ENCODE measurements at places on chromosomes 16 and 17.

GRCh38 chr17:17839791-17840707 is 3.3 kb upstream of the SREBF1 start:
- DNase-seq, result peak; percentile 92

DNA sequence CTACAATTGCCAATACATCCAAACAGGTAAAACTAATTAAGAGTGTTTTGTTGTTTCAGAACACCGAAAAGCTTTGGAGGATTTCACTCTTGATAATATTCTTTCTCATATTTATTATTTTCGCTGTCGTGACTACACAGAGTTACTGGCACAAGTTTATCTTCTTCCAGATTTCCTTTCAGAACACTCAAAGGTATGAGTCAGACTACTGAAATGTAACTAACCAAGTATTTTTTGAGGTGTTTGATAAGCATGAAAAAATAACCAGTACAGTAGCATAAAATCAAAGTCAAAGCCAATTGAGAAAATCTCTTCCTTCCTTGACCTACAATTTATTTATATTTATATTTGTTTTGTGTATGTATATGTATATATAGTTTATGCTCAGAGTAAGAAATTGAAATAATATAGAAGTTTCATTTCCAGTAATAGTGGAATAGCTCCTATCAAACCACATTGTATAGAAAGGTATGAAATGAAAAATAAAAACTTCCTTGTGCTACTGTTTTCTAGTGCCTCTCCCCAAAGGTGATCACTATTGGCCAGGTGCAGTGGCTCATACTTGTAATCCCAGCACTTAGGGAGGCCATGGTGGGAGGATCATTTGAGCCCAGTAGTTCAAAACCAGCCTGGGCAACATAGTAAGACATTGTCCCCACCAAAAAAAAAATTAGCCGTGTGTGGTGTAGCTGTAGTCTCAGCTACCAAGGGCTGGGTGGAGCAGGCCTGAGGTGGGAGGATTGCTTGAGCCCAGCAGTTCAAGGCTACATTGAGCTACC is 10.9 kb downstream of the RAD51C start:
- no peak for DNase-seq

DNA sequence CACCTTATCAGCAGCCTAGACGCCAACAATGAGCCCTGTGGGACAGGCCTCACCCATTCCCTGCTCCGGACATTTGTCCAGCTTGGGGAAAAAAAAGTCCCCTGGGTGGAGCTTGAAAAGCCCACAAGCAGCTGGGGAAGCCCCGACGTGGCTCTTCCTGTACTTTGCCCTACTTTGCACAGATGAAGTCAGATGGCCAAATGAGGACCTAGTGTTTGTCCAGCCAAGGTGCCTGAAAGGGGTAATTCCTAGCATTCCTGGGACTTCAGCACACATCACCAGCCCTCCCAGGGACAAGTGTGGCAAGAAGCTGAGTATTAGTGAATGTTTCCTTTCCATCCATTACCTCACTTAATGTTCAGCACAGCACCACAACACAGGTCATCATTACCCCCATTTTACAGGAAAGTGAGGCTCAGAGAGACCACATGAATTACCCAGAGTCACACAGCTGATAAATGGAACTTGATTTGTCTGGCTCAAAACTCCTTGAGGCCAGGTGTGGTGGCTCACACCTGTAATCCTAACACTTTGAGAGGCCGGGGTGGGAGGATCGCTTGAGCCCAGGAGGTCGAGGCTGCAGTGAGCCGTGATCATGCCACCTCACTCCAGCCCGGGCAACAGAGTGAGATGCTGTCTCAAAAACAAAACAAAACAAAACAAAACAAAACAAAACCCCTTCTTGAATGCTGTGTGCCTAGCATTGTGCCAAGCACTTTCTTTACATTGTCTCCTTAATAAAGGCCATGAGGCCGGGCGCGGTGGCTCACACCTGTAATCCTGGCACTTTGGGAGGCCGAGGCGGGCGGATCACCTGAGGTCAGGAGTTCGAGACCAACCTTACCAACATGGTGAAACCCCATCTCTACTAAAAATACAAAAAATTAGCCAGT is 19.9 kb upstream of the PLLP start:
- peak; percentile 65 for DNase-seq

- no peak for DNase-seq
Measured at GRCh38 chr17:49514071-49514721, 19.1 kb downstream of the NGFR start.

- peak; percentile 35 for DNase-seq
Measured at GRCh38 chr16:89256651-89257254, 39.2 kb downstream of the ZNF778 start.

DNA sequence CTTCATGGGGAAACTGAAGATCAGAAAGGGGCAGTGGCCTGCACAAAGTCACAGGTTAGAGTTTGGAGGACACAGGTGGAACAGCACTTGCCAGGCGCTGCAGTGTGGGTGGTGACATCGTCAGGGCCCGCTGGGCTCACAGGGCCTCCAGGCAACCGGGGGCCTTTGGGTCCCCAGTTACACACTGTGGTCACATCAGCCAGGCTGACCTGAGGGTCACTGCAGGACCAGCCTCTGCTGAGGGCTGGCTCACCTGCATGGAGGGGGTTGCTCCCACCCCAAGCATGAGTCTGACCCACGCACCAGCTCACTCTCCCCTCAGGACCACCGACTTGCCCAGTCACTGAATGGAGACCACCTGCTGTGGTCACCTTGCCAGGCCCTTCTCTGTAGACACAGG is 17.0 kb downstream of the FOXN1 start:
- DNase-seq, result no peak

- DNase-seq, result peak; percentile 13
Measured at GRCh38 chr17:22671110-22671509, 978.8 kb downstream of the KCNJ18 start.

DNA sequence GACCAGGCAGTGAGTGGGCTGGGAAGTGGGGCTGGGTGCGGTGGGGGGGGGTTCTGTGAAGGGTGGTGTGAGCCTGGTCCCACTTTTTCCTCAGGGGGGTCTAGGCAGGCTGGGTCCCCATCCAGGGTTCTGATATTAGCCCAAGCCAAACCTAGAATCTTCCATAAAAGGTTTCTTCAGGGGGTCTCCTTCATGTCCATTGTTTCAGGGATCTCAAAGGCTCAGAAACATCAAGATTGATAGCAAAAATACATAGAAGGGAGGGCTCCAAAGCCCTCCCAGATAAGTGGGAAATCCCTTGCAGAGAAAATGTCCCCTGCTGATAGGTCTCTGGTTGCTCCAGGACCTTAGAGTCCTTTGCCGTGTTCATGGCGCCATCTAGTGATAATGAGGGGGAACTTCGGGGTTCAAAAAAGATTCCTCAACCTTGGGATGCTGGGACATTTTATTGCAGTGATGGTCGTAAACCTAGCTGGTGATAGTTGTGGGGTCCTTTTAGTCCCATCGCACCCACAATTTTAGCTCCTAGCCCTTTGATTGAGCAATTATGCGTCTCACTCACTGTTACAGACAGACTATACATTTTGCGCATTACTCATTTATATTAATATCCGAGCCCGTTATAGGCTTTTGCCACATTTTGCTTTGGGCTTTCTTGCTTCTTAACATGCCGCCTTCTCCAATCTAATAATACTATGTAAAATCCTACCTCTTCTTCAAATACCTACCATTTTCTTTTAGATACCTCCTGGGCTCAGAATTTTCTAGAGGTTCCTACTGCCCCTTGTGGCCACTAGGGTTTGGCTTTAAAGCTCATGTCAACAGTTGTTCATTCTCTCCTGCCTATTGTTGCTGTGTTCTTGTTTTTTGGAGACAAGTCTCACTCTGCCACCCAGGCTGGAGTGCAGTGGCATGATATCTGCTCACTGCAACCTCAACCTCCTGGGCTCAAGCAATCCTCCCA is 35.1 kb downstream of the IGF2BP1 start:
- no peak for DNase-seq

DNA sequence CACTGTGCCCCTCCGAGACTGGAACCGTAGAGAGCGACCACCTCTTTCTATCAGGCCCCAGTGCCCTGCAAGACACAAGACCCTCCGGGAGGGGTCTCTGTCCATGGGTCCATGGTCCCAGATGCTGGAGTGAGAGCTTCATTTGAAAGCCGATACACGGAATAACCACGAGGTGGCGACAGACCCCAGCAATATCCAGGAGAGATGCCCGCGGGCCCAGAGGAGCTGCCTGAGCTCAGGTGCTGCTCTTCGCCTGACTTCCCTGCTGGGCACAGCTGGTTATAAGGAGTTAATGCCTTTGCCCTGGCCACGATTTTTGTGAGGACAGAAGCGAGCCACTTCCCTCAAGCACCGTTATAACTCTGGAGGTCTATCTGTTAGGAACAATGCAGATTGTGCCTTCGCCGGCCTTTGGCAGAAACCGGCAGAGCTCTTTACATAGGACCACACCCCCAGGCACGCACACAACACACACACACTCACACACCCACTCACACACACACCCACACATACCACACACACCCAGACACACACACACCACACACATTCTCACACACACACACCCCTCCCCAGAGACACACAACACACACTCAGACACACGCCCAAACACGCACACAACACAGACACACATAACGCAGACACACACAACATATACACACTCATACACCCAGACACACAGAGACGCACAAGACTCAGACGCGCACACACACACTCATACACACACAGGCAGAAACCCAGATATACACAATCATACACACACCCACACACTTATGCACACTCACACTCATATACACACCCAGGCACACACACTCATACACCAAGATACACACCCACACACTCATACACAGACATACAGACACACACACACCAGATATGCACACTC is 436.4 kb downstream of the SOX9 start:
- peak; percentile 61 for DNase-seq

DNA sequence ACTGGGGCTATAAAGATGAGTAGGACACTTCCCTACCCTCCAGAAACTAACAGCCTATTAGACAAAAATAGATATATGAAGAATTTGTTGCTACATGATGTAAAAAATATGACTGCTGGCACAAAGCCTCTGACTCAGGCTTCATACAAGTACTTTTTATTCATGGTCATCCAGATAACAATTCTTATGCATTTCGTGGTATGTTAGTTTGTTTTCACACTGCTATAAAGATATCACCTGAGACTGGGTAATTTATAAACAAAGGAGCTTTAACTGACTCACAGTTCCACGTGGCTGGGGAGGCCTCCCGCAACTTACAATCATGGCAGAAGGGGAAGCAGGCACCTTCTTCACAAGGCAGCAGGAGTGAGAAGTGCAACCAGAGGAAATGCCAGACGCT is 112.5 kb upstream of the HLF start:
- DNase-seq, result no peak

DNA sequence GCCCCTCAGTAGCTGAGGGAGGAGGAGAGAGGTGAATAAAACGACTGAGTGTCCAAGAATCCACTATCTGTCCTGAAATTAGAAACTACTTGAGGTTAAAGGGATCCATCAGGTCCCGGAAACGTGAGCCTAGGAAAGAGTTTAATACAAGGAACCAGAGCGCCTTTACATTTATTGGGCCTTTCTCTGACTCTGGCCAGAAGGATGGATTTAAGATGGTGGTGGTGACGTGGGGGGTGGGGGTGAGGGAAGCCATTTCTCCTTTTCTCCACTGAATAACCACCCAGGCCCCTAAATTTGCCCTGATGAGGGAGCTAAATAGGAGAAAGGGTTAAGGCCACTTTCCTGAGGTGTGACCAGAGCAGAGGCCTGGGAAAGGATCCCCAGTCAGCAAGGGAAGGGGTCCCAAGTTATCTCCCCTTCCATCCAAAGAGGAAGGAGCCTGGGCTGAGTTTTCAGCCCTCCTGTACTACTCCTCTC is 1.0 kb upstream of the HOXB9 start:
- no peak for DNase-seq

DNA sequence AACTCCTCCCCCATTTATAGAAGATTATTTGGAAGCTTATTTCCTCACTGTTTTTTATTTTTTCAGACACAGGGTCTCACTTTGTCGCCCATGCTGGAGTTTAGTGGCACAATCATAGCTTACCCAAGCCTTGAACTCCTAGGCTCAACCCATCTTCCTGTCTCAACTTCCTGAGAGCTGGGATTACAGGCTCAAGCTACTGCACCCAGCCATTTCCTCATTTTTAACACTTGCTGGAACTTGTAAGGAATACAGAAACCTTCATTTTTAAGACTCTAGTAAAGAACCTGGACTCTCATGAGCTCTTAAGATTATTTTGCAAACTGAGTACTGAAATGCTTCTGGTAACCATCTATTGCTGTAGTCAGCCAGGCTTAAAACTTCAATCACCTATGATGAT is 29.9 kb downstream of the KANSL1 start:
- no peak for DNase-seq
